Uterus (tissue), 4 donors: ENCODE measurements at places on chromosomes 5 and 9. TPM values are rescaled to one million over a fixed set of nuclear protein-coding genes. Genes with fewer than 3 reads are reported as not detected.

The BTNL3 gene
- total RNA-seq: not detected

The LCN12 gene
- not detected for total RNA-seq

The ANKRD34B gene
- total RNA-seq: not detected

The LTC4S gene
- 22.9 TPM for total RNA-seq

The DMAC1 gene
- total RNA-seq: 22.6 TPM

The NPR3 gene
- 7.6 TPM for total RNA-seq

The MED22 gene
- 10.0 TPM for total RNA-seq

The PFN3 gene
- total RNA-seq: not detected

The LCN9 gene
- total RNA-seq: not detected

The FIBCD1 gene
- total RNA-seq: not detected

The NDUFB6 gene
- 33.8 TPM for total RNA-seq

The GHR gene
- 3.6 TPM for total RNA-seq

The CAMK2A gene
- 2.0 TPM for total RNA-seq

The STING1 gene
- total RNA-seq: 36.5 TPM

The LCN15 gene
- total RNA-seq: not detected

The ADRB2 gene
- total RNA-seq: 9.2 TPM
